ENCODE measurements at places on chromosomes 1 and 21.

GRCh38 chr21:15837645-15838044 is 107.9 kb downstream of the USP25 start:
- no peak for DNase-seq

GRCh38 chr1:169483500-169483966 is 2.2 kb downstream of the SLC19A2 start:
- DNase-seq, result no peak

DNA sequence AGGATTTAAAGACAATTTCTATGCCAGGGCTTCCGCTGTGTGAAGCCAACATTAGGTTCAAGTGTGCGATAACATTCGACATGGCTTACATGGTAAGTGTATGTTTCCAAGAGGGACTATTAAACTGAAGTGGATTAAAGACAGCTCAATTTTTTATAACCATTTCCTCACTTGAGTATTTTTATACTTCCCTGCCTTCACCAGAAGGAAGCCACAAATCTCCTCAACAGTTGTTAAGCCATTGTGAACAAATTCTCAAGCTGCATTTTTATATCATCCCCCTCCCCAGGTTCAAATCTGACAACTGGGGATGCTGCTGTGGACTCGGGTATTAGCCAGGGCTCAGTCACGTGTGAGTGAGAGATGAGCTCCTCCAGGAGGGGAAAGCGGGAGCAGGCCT is 116.3 kb downstream of the RHOU start:
- no peak for DNase-seq

DNA sequence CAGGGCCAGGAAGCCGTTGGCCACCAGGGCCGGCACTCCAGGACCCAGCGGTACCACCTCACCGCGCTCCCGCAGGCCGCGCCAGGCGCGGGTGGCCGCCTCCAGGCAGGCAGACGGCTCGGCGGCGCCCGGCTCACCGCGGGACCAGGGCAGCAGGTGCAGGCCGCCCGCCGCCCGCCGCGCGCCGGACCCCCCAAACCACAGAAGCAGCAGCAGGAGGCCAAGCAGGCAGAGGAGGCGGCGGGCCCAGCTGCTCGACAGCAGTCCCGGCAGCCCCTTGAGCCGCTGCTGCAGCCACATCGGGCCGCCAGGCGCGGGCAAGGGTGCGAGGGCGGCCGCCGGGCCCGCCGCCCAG is 312 bp downstream of the KIAA2013 start:
- no peak for DNase-seq

DNA sequence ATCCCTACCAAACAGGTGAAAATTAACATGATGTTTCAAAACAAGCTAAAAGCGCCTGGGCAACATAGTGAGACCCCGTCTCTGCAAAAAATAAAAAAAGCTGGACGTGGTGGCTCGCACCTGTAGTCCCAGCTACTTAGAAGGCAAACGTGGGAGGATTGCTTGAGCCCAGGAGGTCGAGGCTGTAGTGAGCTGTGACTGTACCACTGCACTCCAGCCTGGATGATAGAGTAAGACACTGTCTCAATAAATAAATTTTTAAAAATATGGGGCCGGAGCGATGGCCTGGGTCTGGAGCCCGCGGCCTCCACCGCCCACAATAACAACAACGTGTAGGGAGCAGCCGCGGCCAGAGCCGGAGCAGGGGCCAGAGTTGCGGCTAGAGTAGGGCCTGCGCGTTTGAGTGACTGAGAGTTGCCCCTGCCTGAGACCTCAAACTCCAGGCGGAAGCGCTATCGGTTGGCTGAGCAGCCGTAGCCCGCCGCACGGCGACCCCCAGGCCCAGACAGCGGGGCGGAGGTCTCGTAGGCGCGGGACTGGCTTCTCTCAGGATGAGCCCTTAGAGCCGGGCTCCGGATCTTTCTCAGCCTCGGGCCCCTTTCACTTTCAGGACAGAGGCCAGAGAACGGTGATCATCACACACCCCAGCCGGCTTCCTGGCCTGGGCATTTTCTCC is 41.4 kb downstream of the ZMYM1 start:
- no peak for DNase-seq

- DNase-seq, result peak; percentile 24
These were observed 34.7 kb downstream of the WASF2 start for GRCh38 chr1:27455139-27455811.

- DNase-seq, result no peak
These were observed 28.4 kb downstream of the EGLN1 start for GRCh38 chr1:231393668-231394067.

DNA sequence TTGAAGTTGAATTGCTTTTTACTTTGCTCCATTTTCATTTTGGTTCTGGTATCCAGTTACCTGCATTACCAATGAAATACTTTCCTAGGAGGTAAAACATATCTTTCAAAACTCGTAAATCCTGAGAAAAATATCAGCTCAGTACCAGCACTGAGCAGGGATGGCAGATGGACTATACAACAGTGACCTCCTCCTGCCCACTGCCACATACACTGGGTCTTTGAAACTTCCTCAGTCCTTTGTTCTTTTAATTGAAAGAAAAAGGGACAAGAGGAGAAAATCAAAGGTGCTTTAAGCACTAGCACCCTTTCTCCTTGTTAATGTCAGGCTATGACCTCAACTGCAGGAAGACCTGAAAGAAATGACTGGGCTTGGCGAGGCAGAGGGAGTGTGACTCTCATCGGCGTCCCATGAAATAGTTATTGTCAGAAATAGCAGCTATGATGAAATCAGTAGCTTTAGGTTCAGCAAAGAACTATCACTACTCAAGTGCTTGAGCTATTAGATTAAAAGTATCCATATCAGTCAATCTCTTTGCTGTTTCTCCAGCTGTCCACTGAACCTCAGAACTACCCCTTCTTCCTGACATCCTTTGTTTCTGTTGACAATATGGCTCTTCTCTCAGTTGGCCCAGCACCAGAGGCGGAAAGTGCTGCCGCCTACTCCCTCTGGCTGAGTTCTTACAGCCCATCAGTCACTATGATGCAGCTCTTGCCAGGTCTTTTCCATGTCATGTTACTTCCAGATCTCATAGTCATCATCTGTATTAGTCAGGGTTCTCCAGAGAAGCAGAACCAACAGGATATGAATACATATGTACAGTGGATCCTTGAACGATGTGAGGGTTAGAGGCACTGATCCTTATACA is 207.0 kb upstream of the MAP1LC3C start:
- DNase-seq, result peak; percentile 73

DNA sequence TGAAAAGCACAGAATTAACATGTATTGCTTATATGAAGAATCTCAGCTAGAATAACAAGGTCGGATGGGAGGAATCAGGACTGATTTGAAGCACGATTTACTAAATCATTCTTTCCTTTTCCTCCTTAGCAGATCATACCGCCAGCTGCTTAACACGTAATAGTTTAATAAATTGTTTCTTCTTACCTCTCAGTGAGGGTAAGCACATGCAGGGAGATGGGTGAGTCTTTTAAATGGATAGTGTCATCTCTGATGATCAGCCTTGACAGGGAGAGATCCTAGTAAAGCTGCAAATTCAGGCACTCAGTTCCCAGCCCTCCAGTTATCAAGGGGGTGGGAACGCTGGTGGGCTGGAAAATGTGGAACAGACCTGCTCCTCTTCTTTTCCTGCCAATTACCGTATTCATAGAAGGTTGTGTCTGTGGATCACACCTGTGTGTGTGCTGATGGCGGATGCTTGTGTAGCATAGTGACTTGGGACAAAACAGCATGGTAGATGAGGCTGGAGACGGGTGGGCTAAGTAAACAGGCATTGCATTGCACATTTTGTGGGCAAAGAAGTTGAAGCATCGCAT is 30.7 kb downstream of the NTPCR start:
- no peak for DNase-seq

- DNase-seq, result no peak
These were observed 846 bp upstream of the PER3 start for GRCh38 chr1:7783178-7783711.

DNA sequence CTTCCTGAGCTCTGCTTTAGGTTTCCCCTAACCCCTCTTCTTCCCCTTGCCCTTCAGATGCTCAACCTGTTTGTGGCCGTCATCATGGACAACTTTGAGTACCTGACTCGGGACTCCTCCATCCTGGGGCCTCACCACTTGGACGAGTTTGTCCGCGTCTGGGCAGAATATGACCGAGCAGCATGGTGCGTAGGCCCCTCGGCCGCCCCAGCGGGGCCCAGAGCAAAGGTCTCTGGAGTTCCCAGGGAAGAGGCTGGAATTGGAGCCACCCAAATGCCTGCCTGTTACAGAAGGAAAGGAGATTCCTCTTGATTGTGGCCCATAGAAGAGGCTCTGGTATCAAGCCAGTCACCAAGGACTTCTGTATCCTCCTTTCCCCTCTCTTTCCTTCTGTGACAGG is 285.5 kb downstream of the ZNF648 start:
- DNase-seq, result no peak

- DNase-seq, result no peak
These were observed 119.9 kb downstream of the ACBD6 start for GRCh38 chr1:180382326-180383115.

DNA sequence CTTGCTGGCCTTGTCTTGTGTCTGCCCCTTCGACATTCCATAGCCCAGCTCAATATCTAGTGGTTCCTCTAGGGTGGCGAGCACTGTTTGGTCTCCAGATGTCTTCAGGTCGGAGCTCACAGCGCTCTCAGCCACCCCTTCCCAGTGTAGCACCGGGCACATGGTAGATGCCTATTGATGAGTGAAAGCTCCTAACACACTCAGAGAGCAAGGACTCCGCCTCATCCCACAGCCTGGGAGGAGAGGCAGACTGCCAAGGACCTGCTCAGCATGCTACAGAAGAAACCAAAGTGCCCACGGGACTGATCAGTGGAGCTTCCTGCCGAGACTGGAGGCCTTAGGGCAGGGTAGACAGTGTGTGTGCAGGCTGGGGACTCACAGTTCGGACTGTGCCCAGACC is 10.9 kb downstream of the PCSK9 start:
- DNase-seq, result no peak

DNA sequence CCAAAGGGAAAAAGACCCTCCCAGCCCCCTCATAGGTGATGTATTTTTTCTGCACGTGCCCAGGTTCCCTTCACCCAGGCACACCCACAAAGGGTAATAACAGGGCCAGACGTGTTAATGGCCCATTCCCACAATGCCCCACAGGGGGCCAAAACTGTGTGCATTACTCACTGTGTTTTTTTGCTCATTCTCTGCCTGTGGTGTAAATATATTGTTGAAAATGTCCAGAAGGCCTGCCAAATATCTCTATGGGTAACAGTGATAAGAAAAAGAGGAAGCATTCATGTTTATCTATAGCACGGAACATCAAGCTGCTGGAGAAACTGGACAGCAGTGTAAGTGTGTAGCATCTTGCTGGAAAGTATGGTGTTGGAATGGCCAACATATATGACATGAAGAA is 21.9 kb downstream of the RHEX start:
- no peak for DNase-seq

GRCh38 chr21:43880111-43880985 is 15.3 kb downstream of the AGPAT3 start:
- DNase-seq, result no peak

DNA sequence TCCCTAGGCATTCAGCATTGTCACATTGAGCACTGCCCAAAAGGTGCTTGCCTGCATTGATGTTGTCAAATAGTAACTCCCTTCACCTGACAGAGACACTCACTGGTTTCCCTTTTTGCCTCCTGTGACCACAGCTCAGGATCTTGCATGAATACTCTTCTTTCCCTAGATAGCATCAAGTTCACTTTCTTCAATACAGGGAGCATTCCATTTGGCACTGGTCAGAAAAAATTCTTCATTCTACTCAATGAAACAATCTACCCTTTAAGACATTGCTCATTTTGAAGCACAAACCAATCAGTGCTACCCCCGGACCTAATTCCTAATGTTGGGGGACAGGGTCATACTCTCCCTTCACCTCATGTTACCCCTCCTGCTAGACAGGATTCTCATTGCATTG is 319.0 kb upstream of the SNX7 start:
- no peak for DNase-seq

DNA sequence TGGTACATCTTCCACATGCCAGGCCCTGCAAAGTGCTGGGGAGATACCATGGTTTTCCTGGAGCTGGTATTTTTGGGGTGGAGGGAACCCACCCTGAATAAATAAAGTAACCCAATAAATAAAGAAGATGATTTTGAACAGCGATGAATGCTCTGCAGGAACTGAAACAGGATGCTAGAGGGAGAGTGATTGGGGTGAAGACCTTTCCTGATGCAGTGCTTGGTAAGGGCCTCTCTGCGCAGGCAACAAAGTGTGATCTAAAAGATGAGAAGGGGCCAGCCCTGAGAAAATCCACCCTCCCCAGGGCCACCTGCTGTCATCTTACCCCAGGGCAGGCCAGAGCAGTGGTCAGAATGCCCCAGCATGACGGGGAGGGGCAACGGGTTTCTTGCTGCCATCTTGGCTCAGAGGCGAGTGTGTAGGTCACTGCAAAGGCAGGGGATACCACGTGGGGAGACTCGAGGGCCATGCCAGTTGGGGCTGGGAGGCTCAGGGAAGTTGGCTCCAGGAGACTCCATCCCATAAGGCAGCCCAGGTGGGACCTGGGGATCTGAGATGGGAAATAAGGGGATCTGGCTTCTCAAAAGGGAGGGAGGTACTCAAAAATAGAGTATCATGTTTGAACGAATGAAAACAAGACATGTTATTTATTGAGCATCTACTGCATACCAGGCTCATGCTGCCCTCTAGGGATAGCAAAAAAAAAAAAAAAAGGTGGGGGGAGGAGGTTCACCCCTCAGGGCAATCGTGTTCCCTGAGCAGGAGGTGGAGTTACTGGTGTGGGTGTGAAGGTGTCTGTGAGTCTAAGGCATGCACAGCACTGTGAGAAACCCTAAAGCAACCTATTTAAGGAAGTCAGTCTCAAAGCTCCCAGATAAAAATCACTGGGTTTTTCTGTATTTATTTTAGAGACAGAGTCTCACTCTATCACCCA is 2.8 kb downstream of the SRARP start:
- DNase-seq, result peak; percentile 59

- no peak for DNase-seq
These were observed 836 bp upstream of the GBP4 start for GRCh38 chr1:89199525-89200031.

- no peak for DNase-seq
These were observed 765 bp upstream of the BMP8A start for GRCh38 chr1:39490596-39491145.

- DNase-seq, result no peak
These were observed 43.3 kb upstream of the SOD1 start for GRCh38 chr21:31616216-31616615.

- DNase-seq, result no peak
These were observed 41.3 kb downstream of the LRRC71 start for GRCh38 chr1:156961709-156962108.

DNA sequence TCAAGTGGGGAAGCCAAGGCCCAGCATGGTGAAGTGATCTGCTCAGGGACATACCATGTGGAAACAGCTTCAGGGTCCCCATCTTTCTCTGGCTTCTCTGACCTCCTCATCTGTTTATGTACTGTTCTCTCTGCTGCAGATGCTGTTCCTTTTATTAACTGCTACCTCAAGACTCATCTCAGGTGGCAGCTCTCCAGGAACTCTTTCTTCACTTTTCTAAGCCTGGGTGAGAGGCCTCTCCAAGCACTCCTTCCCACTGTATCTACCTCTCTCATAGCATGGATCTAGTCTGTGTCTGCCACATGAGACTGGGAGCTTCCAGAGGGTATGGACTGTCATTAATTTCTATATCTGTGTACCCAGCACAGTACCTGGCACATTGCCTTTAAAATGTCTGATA is 73.4 kb upstream of the PPM1J start:
- DNase-seq, result no peak

- peak; percentile 77 for DNase-seq
These were observed 6.9 kb upstream of the S100A2 start for GRCh38 chr1:153572569-153573015.

- no peak for DNase-seq
These were observed 3.5 kb upstream of the ZNF683 start for GRCh38 chr1:26376050-26376449.

Measured in epithelial cell of prostate (primary cell).